ENCODE measurements at places on chromosomes 1 and 21.

GRCh38 chr1:47694011-47694890, 256.4 kb downstream of the FOXD2 start:
- DNase-seq = no peak

DNA sequence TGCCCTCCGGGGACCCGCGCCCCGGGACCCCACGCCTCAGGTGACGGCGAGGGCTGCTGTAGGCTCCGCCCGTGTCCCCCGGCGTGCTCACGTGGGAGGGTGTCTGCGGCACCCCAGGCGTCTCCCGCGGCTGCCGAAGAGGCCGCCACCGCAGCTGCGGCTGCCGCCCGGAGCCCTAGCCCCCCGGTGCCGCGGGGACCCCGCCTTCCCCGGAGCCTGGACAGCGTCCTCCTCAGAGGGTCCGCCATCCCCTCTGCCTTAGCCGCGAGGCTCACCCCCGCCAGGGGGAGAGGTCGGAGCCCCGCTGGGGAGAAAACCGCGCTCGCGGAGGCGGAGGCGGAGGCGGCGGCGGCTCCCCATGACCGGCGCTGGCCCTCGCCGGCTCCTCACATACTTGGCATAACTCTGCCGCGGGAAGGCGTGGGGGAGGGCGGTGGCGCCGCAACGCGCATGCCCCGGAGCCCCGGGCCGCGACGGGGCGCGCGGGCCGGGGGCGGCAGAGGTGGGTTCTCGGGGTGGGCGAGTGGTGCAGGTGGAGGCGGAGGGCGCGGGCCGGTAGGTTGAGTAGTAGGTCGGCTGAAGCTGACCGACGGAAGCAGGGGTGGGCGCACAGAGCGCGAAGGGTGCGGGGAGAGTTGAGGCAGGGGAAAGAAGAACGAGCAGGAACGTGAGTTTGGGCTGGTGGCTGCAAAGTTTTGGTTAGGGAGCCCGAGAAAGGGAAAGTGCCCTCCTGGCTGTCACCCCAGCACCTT, 700 bp upstream of the SYDE2 start:
- peak; percentile 82 for DNase-seq

DNA sequence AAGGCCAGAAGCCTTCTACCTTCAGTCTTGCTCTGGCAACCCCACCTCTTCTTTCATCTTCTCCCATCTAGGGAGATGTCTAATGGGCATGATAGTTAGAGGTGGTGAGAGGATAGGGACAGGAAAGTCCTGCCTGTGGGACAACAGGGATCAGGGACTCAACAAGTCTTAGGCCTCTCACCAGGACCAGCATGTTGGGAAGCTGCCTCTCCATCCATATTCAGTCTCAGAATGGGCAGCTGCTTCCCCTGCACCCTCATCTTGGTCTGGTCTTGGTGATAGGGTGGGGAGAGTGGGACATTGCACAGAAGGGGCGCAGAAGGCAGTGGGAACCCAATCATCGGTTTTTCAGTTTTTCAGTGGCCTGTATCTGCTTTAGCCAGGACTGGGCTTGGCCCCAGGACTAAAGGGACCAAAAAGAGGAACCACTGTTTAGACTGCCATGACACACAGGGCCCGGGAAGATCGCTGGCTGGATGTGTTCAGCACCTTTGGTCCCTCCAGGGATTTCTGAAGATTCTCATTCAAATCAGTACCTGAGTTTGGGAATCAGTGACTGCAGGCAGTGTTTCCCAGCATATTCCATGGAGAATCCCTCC, 12.7 kb downstream of the RHEX start:
- DNase-seq = no peak

DNA sequence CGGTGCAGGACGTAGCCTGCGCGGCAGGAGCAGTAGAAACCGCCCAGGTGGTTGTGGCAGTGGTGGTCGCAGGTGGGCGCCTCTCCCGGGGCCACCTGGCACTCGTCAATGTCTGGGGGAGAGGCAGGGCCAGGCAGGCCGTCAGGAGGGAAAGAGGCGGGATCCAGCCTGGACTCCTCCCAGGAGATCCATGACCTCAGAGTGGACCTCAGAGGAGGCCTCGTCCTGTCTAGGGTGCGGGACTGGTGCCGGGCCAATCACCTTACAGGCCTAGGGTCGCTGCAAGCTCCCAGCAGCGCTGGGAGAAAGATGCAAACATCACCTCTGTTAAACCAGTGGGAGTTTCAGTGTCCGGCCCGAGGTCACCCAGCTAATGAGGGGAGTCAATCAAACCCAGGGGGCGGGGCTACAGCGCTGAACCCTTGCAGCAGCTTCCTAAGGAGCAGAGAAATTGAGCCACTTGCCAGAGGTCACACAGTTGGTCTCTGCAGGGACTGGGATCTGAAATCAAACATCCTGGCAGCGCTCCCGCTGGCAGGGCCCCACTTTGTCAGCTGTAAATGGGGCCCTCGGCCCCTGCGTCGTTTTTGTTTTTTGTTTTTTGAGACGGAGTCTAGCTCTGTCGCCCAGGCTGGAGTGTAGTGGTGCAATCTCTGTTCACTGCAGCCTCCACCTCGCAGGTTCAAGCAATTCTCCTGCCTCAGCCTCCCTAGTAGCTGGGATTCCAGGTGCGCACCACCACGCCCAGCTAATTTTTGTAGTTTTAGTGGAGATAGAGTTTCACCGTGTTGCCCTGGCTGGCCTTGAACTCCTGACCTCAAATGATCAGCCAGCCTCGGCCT, 1.4 kb downstream of the MASP2 start:
- DNase-seq = peak; percentile 50

DNA sequence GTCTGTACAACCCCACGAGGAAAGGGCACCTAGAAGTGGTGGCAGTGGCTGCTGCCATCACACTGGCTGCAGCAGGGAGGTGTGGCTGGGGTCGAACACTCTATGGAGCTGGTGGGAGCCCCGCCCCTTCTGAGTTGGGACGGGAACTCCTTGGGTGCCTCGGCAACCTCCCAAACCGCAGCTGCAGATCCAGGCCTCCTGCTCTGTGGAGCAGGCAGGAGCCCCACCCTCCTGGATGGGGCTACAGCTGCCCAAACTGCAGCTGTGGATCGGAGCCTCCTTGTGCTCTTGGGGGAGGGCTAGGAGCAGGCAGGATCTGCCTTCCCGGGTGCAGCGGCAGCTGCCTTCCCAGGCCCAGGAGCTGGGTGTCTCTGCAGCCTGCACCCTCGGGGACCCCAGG, 38.9 kb upstream of the TARDBP start:
- peak; percentile 77 for DNase-seq

DNA sequence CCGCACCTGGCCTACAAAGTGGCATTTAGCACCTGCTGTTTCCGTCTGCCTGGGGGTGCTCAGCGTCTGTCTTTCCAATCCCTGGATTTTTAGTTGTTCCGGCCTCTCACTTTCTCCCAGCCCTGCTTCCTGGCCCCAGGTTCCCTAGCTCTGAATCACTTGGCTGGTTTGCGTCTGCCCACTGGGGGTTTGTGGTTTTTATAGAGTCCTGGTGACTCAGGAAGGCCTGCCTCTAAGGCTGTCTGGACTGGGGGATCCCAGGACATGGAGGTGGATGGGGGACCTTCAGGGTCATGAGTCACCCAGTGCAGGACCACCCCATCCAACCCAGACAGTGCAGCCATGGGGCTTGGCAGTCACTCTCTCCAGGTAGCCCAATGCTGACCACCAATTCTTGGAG, 53.5 kb downstream of the MRPL37 start:
- no peak for DNase-seq

- DNase-seq = no peak
Measured at GRCh38 chr1:245673881-245674414, 519.2 kb downstream of the KIF26B start.

DNA sequence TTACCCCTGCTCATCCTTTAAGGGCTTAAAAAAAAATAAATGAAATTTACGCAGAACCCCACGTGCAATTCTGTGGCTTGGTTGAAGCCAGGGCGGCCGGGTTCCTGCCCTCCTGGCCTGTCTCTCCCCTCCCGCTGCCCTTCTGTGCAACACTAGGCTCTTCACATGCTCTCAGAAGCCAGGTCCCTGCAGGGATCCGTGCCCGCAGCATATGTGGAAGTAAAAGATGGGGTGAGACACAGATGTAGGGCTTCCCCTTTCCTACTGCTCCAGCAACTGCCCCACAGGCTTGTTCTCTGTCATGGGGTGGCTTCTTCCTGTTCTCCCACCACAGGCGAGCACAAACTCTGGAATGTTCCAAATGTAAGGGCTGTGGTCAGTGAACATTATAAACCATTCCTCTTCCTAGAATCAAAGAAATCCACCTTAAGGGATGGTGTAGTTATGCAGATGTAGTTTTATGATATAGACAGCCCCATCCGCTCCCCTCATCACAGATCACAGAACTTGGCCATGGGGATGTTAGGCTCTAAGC, 535.4 kb downstream of the KIF26B start:
- no peak for DNase-seq

GRCh38 chr1:197859024-197859423, 43.4 kb upstream of the C1orf53 start:
- DNase-seq = no peak

- DNase-seq = no peak
Measured at GRCh38 chr1:226558036-226558650, 9.6 kb downstream of the STUM start.

GRCh38 chr21:44687671-44688070, 5.7 kb upstream of the KRTAP12-1 start:
- peak; percentile 34 for DNase-seq

DNA sequence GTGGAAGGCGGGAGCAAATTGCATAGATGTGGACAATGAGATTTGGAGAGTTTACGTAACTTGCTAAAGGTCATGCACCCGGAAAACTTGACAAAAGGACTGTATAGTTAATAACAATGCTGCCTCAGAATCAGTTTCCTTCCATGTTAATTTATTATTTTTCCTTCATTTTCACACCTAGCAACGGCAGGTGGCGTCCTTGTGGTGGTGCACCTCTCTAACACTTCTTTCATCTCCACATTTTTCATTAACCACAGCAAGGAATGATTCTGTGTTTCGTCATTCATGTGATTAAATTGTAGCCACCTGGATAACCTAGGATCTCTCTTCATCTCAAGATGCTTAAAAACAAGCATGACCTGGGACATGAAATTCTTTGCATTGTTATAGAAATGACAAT, 2133.0 kb downstream of the NCAM2 start:
- DNase-seq = no peak

DNA sequence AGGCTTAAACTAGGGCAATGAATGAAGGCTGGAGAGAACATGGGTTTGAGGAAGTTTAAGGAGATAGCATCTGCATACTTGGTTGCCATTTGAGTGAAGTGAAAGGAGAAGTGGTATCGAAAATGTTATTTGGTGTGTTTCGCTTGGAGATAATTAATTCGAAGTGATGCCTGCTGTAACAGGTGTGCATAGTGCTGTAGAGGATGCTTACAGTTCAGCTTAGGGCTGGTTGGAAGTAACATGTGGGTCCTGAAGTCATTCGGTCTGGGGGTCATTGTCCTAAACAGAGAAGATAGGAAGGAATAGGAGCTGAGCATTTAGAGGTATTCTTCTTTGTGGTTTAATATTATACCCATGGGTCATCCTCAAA, 301 bp upstream of the NUDT17 start:
- no peak for DNase-seq

- no peak for DNase-seq
Measured at GRCh38 chr1:207964195-207964966, 53.5 kb upstream of the CD34 start.

DNA sequence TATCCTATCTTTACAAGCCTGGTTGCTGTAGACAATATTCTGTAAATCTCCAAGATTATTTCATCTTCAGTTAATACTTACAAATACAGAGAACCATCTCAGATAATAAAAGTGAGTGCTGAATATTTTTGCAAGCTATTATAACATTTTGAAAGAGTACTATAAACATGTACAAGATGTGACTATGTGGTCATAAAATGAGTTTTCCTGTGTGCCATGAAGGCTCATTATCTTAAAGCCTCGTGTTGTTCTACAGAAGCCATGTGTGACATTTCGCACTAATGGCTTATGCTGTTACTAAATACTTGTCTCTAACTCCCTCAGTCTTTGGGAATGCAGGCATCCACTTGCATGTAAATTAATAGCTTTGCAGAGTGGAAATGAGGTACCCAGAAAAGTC, 48.3 kb downstream of the SAMSN1 start:
- no peak for DNase-seq

- DNase-seq = no peak
Measured at GRCh38 chr1:234769986-234770795, 160.2 kb upstream of the IRF2BP2 start.

GRCh38 chr1:47659146-47659545, 221.3 kb downstream of the FOXD2 start:
- peak; percentile 17 for DNase-seq

- DNase-seq = no peak
Measured at GRCh38 chr1:115364046-115364779, 26.2 kb upstream of the NGF start.
